ENCODE measurements at places on chromosomes 6 and 20. TPM values are rescaled to one million over a fixed set of nuclear protein-coding genes. Genes with fewer than 3 reads are reported as not detected.

Gene CNKSR3
- polyA plus RNA-seq: 20.2 TPM

Gene SSR1
- 92.1 TPM for polyA plus RNA-seq

Gene SLC44A4
- polyA plus RNA-seq: 0.50 TPM

Gene NKAPL
- 0.88 TPM for polyA plus RNA-seq

DNA sequence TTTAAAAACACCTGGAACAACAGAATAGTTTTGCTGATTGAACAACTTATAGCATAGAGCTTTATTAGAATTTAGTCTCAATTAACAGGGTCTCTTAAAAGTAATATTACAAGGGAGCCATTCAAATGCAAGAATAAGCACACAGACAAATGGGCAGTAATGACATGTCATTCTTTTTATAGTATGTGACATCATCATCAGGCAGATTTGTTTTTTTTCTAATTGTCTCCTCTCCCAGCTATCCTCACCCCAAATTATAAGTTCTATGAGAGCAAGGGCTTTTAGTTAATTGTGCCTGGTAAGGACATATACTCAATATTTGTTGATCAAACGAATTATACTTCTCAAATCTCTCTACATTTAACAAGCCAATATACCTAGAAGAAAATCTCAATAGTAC lies 11.0 kb downstream of the PGM3 start:
- no peak for DNase-seq

DNA sequence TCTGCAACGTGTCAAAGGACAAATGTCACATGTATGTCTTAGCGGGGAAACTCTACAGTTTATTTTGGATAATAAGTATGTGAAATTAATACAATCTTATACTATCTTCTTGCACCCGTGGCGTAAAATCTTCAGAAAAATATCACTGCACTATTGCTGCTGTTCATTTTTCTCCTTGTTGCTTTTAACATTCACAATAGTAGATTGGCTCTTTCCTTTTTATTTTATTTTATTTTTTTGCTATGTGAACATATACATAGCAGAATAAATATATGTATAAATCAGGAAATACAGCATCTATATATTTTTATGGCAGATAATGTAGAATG lies 15.4 kb downstream of the GPR31 start:
- DNase-seq: no peak

DNA sequence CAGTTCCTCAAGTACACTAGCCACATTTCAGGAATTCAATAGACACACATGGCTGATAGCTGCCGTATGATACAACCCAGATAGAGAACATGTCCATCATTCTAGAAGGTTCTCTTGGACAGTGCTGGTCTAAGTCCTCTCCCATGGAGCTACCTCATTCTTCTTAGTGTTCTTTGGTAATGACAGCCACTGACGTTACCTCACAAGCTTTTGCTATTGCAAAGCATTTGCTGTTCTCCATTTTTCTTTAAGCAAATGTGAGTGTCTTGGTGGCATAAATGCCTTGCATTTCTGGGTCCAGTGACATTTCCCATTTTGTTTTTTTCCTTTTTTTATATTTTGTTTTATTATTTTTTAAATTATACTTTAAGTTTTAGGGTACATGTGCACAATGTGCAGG lies 8.3 kb upstream of the CEBPB start:
- DNase-seq: no peak

DNA sequence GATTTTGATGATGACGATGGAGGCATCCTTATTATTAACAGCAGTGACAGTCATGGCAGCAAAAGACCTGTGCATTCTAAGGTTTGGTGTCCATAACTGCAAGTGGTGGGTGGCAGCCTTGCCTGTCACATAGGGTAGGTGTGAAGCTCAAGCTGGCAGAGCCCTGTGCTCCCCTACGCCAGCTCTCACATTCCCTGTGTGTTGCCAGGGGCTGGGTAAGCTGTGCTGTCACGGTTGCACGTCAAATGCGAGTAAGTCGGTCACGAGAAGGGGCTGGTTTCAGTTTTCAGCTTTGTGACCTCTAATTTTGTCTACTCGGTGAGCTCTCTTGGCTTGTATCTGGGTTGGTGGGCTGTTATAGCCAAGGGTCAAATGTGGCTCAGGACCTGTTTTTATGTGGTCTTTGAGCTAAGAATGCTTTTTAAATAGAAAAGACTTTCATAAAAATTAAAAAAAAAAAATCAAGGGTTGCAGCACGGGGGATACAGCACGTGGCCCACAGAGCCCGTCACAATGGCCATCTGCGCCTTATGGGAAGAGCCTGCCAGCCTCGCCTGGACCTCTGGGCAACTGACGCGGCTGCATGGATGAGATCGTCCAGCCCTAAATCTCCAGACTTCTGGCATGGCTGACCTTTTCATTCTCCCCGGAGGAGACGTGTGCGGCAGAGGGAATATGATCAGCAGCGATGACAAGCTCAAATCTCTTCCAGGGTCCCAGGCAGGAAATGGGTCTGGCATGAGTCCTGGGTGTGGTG lies 148.5 kb downstream of the PHACTR3 start:
- no peak for DNase-seq

- no peak for DNase-seq
These were observed 83.9 kb downstream of the DLL1 start for GRCh38 chr6:170206851-170207431.

DNA sequence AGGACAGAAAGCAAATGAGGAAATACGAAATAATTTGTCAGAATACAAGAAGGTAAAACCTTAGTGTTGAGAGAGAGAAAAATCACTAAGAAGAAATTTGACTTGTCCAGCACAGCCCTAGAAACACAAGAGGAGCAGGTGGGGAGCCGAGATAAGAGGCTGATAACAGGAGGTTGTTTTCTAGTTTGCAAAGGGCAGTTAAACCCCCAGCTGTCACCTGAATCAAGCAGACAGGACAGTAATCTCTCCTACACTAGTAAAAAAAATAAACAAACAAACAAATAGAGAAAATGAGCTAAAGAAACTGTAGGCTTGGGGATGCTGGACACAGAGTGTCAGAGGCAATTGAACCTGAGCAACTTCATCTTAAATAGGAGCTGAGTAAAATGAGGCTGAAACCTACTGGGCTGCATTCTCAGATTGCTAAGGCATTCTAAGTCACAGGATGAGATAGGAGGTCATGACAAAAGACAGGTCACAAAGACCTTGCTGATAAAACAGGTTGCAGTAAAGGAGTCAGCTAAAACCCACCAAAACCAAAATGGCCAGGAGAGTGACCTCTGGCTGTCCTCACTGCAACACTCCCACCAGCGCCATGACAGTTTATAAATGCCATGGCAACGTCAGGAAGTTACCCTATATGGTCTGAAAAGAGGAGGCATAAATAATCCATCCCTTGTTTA lies 40.4 kb downstream of the FAM184A start:
- DNase-seq: no peak

DNA sequence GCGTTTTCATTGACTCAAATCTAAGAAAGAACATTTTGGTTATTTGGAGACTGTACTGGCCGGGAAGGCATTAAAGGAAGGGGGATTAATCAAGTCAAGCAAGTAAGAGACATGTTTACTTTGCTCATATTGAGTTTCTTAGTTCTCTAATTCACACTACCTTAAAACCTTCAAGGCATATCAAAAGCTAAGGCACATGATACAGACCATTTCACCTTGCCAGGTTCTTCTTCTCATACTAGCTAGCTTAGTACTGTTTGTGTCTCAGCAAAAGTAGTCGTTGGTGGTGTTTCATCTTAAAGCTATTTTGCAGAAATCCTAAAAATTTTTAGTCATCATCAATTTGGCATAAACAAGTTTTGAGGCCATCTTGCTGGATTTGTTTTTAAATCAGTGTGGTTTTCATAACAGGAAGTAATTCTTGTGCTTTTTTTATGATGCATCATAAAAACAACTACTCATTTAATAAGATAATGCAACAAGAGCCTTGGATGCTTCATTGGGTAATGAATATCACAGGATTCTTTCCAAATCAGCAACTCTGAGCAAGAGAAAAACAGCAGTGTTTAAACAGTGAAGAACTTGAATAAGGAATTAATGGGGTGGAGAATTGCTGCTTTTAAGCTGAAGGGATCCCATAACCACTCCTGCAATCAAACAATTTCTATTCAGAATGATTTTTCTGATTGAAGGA lies 425.3 kb downstream of the EPM2A start:
- DNase-seq: no peak

DNA sequence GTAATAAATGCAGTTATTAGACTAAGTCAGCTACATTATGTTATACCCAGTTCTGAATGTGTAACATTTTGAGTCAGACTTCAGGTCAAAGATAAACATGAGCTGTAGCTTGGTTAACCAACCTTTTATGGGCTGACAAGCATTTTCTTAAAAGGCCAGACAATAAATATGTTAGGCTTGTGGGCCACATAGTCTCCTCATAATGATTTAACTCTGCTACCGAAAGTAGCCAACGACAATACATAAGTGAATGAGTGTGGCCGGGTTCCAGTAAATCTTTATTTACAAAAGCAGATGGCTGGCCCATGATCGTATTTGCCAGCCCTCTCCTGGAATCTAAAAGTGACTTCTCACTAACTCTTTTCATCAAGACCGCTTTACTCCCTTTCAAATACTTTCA lies 49.9 kb downstream of the ATG5 start:
- DNase-seq: no peak

- no peak for DNase-seq
These were observed 17.3 kb upstream of the IBTK start for GRCh38 chr6:82264824-82265223.

DNA sequence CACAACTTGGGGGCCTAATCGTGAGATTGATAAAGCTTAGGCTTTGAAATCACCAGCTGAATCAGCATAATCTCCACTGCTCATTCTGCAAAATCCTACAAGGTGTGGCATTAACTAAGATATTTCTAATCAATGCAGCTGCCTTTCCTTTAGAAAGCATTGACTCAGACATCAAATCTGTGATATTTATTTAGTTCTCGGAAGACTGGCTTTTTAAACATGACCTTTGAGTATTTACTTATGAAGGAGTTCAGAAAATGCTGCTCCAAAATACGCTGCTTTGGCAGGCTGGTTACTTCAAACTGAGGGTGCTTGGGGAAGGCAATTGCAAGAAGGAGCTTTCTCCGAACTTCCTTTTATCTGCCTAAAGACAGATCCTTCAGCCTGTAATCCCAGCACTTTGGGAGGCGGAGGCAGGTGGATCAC lies 23.7 kb upstream of the FUCA2 start:
- DNase-seq: no peak

GRCh38 chr6:388202-388903 lies 3.2 kb upstream of the IRF4 start:
- no peak for DNase-seq

- DNase-seq: no peak
These were observed 53.0 kb downstream of the CDK5RAP1 start for GRCh38 chr20:33348136-33348937.

GRCh38 chr6:132648356-132648755 lies 10.6 kb downstream of the TAAR1 start:
- no peak for DNase-seq

GRCh38 chr20:51738877-51739447 lies 29.2 kb downstream of the ATP9A start:
- no peak for DNase-seq
